ENCODE measurements at places on chromosomes 16 and 17.

DNA sequence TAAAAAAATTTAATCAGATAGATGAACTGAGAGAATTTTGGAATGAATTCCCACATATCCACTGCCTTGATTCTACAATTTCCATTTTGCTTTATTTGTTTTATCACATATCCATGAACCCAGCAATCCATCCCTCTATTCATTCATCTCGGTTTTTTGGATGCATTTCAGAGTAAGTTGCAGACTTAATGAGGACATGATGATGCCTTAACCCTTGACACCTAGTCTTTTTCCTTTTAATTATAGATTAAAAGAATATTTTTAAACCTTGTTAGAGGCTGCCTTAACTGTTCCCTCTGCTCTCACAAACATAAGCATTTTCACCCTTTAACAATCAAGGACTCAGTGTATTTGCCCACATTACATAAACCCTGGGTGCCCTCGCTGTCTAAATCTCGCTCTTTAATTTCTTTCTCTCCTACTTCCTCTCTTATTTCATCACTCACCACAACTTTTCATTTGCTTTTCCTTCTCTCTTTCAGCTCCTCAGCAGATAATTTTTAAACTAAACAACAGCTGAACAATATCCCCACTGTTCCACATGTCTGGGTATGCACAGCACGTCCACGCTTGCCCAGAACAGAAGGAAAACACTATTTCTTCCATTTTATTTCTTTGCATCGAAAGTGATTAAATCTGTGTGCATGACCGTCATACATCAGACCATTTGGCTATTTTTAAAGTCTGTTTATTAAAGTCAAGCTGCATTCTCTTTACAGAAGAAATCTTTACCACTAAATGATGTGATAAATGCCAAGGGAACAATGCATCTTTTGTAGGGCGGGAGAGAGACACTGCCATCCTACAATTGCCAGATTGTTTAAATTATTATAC lies 39.9 kb downstream of the IQCK start:
- DNase-seq: no peak

GRCh38 chr17:70159980-70160379 lies 9.4 kb upstream of the KCNJ2 start:
- DNase-seq: no peak

GRCh38 chr17:73634629-73635028 lies 9.6 kb downstream of the SDK2 start:
- no peak for DNase-seq

DNA sequence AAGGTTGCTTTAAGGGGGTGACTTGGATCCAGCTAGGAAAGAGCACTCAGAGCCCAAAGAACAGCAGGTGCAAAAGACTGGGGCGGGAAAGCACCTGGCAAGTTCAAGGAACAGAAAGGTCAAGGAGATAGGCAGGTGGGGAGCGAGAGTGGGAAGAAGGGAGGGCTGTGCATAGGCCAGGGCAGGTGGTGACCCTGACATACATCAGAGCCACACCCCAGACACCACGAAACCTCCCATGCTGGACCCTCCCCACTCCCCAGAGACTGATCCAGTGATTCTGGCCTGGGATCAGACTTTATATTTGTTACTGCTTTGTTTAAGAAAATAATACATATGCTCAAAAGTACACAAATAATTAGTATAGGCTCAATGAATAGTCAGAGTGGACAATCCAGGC lies 48.5 kb upstream of the RBFOX3 start:
- no peak for DNase-seq

GRCh38 chr17:5203908-5204294 lies 12.2 kb upstream of the ZNF594 start:
- DNase-seq: no peak

DNA sequence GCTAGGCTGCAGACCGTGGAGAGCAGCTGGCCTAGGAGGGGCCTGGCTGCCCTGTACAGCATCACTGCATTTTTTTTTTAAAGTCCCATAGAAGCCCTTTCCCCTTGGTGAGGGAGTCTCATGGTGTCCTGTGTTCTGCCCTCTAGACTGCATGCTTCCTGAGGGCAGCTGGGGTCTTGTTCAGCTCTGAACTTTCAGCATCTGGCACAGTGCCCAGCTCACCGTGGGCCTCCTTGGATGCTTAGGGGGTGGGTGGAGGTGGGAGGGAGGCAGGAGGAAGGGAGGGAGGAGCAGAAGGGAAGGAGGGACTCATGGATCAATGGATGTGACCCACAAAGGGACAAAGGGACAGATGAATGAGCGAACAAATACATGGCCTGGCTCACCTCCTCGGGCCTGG lies 63.4 kb upstream of the TMEM97 start:
- no peak for DNase-seq

DNA sequence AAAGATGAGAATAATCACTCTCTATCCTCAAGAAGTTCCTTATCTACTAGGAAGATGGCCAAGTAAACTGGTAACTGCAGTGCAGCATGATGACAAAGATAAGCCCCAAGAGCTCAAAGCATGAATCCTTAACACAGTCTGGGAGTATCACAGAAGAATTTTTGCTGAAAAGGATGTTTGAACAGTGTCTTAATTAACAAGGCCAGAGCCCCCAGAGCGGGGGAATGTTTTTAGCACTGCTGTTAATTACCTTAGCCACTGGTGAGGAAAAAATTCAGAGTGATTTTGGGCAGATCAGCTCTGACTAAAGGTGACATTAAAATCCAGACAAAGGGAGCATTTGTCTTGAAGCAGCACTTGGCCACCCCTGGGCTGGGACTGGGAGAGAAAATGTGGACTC lies 30.1 kb downstream of the ADAMTS18 start:
- no peak for DNase-seq

DNA sequence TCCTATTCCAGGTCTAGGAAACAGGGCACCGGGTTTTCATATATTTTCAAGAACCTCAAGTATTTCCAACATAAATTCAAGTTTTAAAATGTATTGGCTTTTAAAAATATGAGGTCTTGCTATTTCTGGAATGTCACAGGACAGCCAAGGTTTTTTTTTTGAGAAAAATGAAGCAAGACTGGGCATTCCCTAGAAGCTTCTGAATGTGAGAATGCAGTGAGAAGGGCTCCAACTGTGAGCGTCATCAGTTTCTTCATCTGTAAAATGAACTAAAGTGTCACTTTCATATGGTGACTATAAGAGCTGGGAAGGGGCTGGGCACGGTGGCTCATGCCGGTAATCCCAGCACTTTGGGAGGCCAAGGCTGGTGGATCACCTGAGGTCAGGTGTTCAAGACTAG lies 455.8 kb upstream of the MAF start:
- DNase-seq: no peak

- peak; percentile 53 for DNase-seq
Observed at GRCh38 chr17:77382356-77382911, 241.7 kb downstream of the SEC14L1 start.

DNA sequence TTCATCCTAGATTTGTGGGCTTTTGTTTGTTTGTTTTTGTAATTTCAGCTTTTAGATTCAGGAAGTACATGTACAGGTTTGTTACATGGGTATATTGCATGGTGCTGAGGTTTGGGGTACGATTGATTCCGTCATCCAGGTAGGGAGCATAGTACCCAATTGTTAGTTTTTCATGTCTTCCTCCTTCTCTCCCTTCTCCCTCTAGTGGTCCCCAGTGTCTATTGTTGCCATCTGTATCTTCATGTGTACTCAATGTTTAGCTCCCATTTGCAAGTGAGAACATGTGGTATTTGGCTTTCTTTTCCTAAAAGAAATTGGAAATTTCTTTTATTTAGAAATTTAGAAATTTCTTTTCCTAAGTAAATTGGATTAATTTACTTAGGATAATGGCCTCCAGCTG lies 37.1 kb upstream of the BCAS3 start:
- no peak for DNase-seq

DNA sequence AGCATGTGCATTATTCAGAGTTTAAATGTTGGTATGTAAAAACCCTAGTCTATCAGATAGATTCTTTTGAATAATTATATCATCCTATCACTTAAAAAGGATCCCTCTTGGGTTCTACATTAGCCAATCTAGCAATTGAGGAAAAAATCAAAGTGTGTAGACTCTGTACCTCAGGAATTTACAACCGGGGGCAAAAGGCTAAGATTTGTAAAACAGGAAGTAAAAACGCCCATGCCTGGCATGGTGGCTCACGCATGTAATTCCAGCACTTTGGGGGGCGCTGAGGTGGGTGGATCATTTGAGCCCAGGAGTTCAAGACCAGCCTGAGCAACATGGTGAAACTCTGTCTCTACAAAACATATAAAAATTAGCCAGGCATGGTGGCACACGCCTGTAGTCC lies 58.6 kb downstream of the SLC6A4 start:
- no peak for DNase-seq

- DNase-seq: no peak
Observed at GRCh38 chr17:61695779-61696337, 104.8 kb upstream of the NACA2 start.

GRCh38 chr17:81924557-81925532 lies 2.7 kb downstream of the MAFG start:
- no peak for DNase-seq

- no peak for DNase-seq
Observed at GRCh38 chr17:58097384-58098088, 14.3 kb downstream of the DYNLL2 start.

- no peak for DNase-seq
Observed at GRCh38 chr17:79261355-79262072, 186.9 kb downstream of the ENGASE start.

- DNase-seq: no peak
Observed at GRCh38 chr16:73887911-73888310, 408.7 kb upstream of the PSMD7 start.

DNA sequence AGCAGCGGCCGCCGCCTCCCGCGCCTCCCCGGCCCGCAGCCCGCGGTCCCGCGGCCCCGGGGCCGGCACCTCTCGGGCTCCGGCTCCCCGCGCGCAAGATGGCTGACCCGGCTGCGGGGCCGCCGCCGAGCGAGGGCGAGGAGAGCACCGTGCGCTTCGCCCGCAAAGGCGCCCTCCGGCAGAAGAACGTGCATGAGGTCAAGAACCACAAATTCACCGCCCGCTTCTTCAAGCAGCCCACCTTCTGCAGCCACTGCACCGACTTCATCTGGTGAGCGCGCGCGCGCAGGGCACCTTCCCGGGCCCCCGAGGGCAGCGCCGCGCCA lies 258 bp downstream of the PRKCB start:
- DNase-seq: no peak

DNA sequence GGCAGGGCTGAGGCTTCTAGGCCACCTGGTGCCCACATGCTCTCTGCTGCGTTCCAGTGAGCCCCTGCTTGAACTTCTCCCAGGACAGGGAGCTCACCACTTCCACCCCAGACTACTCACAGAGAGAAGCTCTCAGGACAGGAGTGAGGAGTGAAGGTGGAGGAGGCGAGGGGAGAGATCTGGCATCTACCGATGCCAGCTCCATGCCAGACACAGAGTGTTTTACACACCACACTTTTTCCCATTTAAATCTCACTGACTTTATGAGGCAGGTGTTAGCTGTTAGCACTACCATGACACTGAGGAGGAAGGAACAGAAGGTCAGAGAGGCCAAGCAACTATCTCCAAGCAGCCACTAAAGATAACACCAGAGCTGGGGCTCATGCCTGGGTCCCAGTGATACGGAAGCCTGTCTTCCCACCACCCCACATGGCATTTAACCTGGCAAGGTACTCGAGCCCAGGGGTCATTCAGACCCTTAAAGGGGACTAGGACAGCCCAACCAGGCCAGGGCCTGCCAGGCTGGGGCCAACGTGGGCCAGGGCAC lies 6.8 kb downstream of the FAM83G start:
- DNase-seq: no peak

GRCh38 chr16:74466872-74467271 lies 45.6 kb upstream of the CLEC18B start:
- no peak for DNase-seq

DNA sequence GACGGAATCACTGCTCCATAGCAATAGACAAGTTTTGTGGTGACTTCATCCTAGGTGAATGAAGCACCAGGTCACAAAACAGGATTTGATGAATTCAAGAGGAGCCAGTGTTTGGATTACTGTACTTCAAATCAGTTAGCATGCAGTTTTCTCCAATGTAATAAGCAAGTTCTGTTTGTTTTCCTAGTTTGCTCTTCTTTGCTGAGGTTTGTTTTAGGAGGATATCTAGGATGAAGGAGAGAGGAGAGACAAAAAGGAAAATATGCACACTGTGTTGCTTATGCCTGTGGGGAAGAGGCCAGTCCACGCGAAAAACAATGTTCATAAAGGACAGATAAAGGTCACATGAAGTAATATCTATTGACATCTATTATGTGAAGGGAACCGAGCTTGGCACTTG lies 9.0 kb downstream of the KRT37 start:
- DNase-seq: no peak

DNA sequence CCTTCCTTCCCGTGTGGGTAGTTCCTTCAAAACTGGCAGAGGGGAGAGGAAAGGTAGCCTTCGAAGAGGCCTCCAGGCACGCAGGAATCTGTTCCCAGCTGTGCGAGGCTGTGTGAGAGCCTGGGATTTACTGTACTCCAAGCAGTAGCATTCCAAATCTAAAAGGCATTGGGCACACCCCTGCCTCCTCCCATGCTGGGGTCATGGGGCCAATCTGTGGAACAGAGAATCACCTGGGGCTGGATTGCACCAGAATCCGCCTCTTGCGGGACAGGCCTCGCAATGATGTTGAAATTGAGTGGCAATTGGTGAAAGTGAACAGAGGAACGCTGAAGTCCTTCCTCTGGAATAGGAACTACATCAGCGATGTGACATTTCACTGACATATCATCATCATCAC lies 72.5 kb upstream of the IRX3 start:
- DNase-seq: no peak

DNA sequence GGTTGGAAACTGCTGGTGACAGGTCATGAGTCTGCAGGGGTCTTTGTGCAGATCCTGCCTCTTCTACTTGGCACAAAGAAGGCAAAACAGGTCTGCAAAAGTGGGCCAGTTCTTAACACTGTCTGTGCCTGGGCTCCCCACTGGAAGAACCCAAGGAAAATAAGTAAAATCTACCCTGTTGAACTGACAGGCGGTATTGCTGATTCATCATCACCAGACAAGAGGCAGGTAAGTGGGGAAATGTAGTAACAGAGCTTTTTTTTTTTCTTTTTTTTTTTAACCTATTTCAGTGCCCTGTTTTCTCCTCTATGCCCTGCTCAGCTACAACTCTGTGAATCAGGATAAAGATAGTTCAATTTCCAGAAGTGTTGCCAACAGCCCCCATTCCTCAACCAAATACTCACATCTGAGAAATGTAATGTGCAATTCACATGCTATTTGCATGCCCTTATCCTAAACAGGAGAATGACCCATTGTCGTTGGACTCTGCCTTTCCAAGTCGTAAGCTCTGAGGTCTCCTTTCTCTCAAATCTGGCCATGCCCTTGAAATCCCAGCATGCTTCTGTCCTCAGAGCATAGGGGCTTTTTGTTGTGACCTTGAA lies 237.0 kb downstream of the SOX9 start:
- no peak for DNase-seq

GRCh38 chr17:51526507-51526906 lies 266.2 kb downstream of the UTP18 start:
- DNase-seq: no peak

- DNase-seq: no peak
Observed at GRCh38 chr17:18225642-18226283, 328 bp downstream of the LLGL1 start.

Measured in stimulated activated CD4-positive, alpha-beta T cell treated with anti-CD3 and anti-CD28 coated beads, TNF-alpha, amount 100 ng/mL, for 24 hours (primary cell).